Dorsolateral prefrontal cortex (tissue), 122 donors: ENCODE measurements at places on chromosomes 2 and 18. TPM values are rescaled to one million over a fixed set of nuclear protein-coding genes. Genes with fewer than 3 reads are reported as not detected.

PIEZO2 gene
- total RNA-seq, result 42.7 TPM

DNA sequence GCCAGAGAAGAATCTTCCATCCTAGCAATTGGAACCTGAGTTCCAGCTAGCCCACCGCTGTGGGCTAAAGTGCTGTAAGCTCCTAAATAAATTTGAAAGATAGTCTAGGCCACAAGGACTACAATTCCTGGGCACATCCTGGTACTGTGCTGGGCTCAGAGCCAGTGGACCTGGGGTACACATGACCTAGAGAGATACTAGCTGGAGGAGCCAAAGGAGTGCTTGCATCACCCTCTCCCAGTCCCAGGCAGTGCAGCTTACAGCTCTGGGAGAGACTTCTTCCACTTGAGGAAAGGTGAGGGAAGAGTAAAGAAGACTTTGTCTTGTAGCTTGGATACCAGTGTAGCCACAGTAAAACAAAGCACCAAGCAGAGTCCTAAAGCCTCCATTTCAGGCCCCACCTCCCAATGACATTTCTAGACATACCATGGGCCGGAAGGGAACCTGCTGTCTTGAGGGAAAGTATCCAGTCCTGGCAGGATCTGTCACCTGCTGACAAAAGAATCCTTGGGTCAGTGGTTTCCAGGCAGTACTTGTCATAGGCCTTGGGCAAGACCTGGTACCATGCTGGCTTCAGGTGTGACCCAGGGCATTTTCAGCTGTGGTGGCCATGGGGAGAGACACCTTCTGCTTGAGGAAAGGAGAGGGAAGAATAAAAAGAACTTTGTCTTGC lies 89.5 kb downstream of the TMEM185B start:
- no peak for DNase-seq

UPP2 gene
- total RNA-seq, result 3.6 TPM

DNA sequence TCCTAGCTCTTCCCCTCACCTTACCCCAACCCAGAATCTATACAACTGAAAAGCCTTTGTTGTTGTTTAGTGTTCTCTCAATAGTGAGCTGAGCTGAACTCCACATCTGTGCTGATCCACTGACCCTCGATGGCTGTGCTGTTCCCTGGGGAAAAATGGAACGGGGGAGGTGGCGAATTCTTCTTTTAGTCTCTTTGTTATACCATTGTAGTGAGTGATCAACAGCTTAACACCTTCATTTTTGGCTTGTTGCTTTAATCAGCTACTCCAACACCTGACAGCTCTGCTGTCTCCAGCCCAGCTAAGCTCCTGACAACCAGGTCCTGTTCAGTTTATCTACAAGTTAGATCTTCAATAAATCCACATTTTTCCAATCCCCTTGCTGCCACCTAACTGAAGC lies 25.7 kb downstream of the PLA2R1 start:
- no peak for DNase-seq

DNA sequence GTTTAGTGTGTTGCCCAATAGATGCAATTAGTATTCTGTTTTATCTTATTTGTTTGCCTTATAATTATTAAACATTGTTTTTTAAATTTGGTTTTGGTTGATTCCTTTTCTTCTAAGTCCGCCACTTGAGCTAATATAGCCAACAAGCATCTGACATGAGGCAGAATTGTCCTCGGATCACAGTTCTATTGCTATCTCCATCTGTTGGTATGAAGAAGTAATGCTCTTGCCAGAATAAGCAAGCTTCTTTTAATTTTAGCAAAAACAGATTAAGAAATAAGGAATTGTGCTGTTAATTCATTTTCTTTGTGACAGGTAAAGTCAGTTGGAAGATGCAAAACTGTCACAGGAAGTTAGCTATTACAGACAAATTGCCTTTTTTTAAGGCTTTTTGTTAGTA lies 54.3 kb downstream of the R3HDM1 start:
- DNase-seq, result no peak

DNA sequence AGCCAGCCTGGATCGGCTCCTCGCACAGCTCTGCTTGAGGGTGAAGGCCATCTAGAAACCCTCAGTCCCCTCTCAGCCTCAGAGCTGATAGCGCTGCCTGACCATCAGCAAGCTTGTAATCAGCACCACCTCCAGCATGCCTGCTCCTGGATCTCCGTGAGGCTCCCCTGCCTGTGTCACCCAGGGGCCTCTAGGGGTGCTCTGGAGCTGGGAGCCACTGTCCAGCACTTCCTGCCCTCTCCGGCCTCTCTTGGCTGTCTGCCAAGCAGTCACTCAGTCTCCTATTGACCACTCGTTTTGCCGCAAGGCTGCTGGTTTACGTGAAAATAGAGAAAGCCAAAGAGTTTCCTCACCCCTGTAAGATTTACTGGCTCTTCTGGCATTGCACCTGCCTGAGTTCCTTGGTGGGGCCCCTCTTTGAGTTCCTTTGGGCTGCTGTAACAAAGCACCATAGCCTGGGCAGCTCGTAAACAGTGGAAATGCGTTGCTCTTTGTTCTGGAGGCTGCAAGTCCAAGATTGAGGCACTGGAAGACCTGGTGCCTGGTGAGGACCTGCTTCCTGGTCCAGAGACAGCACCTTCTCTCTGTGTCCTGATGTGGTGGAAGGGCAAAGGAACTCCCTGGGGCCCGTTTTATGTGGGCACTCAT lies 17.9 kb downstream of the CAPN10 start:
- peak; percentile 69 for DNase-seq

GRCh38 chr2:101770726-101771125 lies 73.2 kb downstream of the MAP4K4 start:
- no peak for DNase-seq

DNA sequence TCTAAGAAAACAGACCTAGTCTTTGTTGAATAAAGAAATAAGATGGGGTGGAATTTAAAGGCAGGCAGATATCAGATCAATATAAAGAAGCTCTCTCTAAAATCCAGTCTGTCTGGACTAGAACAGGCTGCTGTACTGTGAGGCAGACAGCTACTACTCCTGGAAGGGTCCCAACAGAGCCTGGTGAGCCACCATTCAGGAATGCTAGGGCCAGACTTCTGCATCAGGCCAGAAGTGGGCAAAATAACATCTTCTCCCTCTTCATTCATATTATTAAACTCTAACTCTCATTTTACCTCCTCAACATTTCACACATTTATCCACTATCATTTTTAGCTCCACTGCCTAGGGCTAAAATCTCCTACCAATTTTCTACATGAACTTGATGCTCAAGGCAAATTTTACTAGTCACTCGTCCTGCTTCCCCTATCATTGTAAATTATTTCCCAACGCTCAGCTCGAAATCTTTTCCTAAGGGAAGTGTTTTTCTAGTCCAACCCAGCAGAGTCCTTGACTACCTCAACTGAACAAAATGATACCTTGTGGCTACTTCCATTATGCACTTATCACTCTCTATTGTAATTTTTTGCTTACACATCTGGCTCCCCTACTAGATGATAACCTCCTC lies 45.2 kb upstream of the GLS start:
- DNase-seq, result no peak

DNA sequence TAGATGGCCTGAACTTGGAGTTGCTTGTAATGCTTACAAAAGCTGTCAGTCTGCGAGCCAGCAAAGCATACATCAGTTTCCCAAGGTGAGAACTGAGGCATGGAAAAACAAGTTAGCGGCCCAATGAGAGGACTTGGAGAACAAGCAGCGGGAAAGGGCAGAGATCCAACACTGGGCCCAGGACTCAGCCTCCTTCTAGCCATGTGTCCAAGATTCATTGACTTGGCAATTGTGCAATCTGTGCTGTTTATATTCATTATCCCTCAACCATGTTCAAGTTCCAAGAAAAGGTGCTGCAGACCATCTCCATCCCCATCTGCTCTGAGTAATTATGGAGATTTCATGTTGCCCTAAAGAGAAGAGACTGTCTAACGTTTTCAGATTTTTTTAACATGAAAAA lies 187.4 kb downstream of the ALK start:
- no peak for DNase-seq

METTL21A gene
- 18.1 TPM for total RNA-seq

DNA sequence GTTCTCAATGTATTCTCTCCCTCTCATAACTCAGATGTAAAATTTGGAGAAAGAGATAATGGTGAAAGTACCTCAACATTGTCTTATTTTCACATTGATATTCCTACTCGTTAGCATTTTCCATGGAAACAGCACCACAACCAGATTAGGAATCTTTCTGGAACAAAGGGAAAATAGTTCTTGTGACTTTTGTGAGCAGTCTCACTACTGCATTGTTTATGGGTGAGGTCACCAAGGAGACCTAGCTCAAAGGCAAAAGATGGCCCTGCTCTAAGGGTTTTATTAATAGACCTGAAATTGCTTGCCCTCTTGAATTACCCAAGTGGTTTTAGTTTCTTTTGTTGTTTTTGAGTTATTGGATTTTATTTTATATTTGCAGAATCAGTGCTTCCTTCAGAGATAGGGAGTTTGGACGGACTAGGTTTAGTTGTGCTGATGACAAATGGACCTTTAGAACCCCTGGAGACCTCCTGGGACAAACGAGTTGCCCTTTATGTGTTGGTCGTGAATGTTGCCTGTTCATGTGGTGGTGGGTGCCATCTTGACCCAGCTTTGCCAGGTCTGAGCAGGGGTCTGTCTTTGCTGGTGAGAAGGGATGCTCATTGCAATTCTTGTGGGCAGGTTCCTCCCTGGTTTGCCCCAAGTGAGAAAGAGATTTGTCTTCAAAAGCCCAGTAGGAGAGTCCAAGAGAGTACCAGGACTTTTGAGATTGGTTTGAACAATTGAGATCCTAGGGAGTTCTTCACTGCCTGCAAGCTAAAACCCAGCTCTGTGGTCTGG lies 58.1 kb downstream of the INPP4A start:
- DNase-seq, result no peak

DNA sequence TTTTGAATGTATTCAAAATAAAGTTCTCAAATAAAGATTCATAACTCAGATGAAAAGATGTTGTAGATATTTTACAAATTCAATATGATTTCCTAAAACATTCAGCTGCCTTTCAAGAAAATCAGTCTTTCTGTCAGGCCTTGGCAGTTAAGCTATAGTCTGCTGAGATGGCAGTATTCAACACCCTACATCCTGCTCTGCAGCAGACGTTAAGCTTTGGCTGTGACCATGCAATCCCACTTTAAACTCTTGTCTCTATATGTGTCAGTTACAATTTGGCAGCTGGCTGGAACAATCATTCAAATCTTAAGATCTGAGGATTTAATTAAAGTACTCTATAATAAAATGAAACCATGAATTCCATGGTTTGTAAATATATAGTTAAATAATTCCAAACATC lies 567.3 kb upstream of the ZNF804A start:
- no peak for DNase-seq

LONRF2 gene
- total RNA-seq, result 109 TPM

DNA sequence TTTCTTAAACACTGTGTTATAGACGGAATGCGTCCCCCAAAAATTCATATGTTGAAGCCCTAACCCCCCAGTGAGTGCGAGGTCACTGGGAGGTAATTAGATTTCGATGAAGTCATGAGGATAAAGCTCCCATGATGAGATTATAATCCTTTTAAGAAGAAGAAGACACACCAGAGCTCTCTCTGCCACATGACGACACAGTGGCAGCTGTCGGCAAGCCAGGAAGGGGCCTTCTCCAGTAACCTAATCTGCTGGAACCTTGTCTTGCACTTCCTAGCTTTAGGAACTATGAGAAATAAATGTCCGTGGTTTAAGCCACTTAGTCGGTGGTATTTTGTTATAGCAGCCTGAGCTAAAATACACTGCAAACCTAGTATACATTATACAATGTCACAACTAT lies 12.3 kb downstream of the TMEM237 start:
- no peak for DNase-seq

GRCh38 chr2:37379881-37380296 lies 35.5 kb downstream of the QPCT start:
- DNase-seq, result no peak

DNA sequence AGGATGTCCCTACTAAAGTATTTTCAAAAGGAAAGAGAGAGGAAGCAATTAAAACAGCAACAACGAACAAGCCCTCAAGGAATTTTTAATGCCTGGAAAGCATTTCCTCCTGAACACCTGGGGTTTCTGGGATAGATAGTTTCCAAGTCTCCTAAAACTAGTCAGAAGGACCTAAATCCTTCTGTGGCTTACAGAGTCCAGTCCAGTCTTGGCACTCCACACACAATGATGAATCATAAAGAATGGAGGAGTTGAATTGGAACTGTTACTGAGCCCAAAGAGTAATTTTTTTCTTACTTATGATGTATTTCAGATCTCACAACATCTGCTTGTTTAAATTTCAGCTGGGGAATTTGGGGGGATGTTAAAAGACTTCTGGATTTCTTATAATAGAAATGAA lies 144.6 kb upstream of the SETBP1 start:
- no peak for DNase-seq

GRCh38 chr2:9663008-9663879 lies 32.4 kb upstream of the YWHAQ start:
- DNase-seq, result no peak

CMPK2 gene
- total RNA-seq, result 12.5 TPM

RAPGEF4 gene
- 262 TPM for total RNA-seq

MAP4K3 gene
- total RNA-seq, result 84.7 TPM

MAL gene
- total RNA-seq, result 45.3 TPM

GRCh38 chr2:20494241-20494640 lies 47.4 kb downstream of the RHOB start:
- no peak for DNase-seq

CXCR4 gene
- total RNA-seq, result 6.6 TPM

- DNase-seq, result no peak
Observed at GRCh38 chr2:48249025-48249424, 280.9 kb upstream of the STON1 start.

TET3 gene
- 23.1 TPM for total RNA-seq

DNA sequence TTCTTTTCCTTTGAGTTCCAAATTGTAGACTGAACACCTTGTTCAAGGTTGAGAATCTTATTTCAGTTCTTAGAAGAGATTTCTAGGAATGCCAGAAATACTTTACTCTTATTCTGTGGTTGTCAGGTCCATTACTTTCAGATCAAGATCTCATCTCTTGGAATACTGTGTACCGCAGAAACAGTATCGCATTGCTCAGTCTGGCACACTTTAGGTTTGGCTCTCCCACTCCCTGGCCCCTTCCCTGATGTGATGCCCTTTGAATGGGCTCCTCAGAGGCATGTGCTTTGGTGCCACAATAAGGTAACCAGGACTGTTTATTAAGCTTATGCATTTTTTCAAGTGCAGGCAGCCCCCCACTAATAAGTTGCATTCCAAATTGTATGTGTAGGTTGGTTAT lies 244.7 kb upstream of the FOSL2 start:
- no peak for DNase-seq

DNA sequence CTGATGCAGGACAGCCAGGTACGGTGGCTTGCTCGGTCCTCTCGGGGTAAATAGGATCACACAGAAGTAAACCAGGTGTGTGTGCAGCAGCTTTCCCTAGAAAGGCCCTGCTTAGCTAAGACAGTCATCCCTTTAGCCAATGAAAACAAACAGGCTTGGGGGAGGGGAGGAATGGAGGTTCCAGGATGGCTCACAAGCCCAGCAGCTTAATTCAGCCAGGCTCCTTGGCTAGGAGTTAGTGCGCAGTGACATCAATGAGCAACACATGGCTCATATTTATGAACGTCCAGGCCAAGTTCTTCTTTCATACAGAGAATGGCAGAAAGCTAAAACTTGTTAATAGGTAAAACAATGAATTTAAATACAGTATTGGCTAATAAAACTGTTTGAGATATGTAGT lies 10.2 kb downstream of the IAH1 start:
- no peak for DNase-seq

GRCh38 chr18:60684843-60685513 lies 312.4 kb upstream of the MC4R start:
- no peak for DNase-seq
